ENCODE measurements at places on chromosomes 1 and 21. TPM values are rescaled to one million over a fixed set of nuclear protein-coding genes. Genes with fewer than 3 reads are reported as not detected.

Gene CSRP1
- 458 TPM for total RNA-seq

Gene F3
- total RNA-seq: 1.9 TPM

Gene HES3
- not detected for total RNA-seq

Gene KRTAP22-1
- not detected for total RNA-seq
